ENCODE measurements at places on chromosomes 6 and 20.
A peak's percentile ranks its signal among the peaks of the same experiment; 100 is the strongest.

- DNase-seq: no peak
- no peak overlapping the region for H3K27ac ChIP-seq
- peaks cover 26% of the 10 kb centered on the region for H3K4me1 ChIP-seq
- H3K36me3 ChIP-seq: no peaks in the 10 kb centered on the region
- H3K4me3 ChIP-seq: no peak overlapping the region
- H3K27me3 ChIP-seq: no peaks in the 10 kb centered on the region
Observed at GRCh38 chr6:139536751-139537617, 162.5 kb upstream of the CITED2 start.

- peaks cover under 1% of the 10 kb centered on the region for H3K36me3 ChIP-seq
- H3K27me3 ChIP-seq: no peaks in the 10 kb centered on the region
- no peak for DNase-seq
- H3K4me1 ChIP-seq: peaks cover 40% of the 10 kb centered on the region
Observed at GRCh38 chr6:104958178-104959025, 1.5 kb downstream of the LIN28B start.

DNA sequence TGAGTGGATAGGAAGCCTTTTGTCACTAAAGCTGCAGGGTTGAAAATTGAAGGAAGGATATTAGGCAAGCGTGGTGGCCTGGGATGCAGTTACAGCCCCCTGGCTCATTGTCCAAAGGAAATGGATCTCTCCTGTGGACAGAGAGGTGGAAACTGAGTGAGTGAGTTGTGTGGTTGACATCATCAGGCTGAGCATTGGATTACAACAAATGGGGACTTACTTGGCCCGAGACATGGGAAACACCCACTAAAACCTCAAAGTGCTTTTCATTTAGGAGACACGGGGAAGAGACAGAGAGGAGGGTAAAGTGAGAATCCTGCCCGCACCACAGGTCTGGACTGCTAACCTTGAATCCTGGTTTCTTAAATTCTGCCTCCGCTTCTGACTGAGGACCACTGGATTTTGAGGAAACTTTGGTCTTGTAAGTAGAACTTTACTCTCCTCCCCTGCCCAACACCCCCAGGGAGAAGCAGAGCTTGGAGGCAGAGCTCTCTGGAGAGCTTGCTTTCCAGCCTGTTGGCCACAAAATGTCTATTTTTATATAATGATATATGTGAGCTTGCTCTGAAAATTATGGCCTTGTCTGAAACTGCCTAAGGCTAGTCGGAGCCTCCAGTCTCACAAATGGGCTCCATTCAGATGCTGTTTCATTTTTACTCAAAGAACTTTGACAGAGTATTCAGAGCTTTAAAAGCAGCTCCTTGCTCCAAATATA lies at the start of gene PKIG:
TSS of gene PKIG (plus strand) at position 269 of the 715 bp plus-strand sequence. CDS start 31,978 bp downstream, outside the sequence.
- no peak within 1 kb of the TSS for H3K4me3 ChIP-seq
- no peaks in the 10 kb centered on the region for H3K36me3 ChIP-seq
- no peak for DNase-seq
- H3K4me1 ChIP-seq: peaks cover 41% of the 10 kb centered on the region

- no peak for DNase-seq
- H3K4me3 ChIP-seq: no peak overlapping the region
- peaks cover 5% of the 10 kb centered on the region for H3K4me1 ChIP-seq
- peaks cover 31% of the 10 kb centered on the region for H3K36me3 ChIP-seq
- peak overlapping the region; percentile 17 for H3K27ac ChIP-seq
- no peaks in the 10 kb centered on the region for H3K27me3 ChIP-seq
Observed at GRCh38 chr6:56581296-56581925, 61.3 kb downstream of the DST start.

GRCh38 chr6:102458990-102459389 lies 1065.5 kb downstream of the GRIK2 start:
- no peak for DNase-seq
- H3K27me3 ChIP-seq: no peaks in the 10 kb centered on the region
- no peak overlapping the region for H3K27ac ChIP-seq
- no peaks in the 10 kb centered on the region for H3K4me1 ChIP-seq

- H3K4me3 ChIP-seq: no peak overlapping the region
- peaks cover 10% of the 10 kb centered on the region for H3K27me3 ChIP-seq
- H3K36me3 ChIP-seq: no peaks in the 10 kb centered on the region
- H3K4me1 ChIP-seq: no peaks in the 10 kb centered on the region
- no peak for DNase-seq
- H3K27ac ChIP-seq: no peak overlapping the region
Observed at GRCh38 chr20:55052459-55052858, 577.1 kb downstream of the DOK5 start.

GRCh38 chr20:63124782-63125580 lies 91.0 kb downstream of the YTHDF1 start:
- H3K27me3 ChIP-seq: peaks cover 11% of the 10 kb centered on the region
- DNase-seq: no peak
- H3K27ac ChIP-seq: no peak overlapping the region
- H3K4me1 ChIP-seq: peaks cover 15% of the 10 kb centered on the region
- H3K4me3 ChIP-seq: no peak overlapping the region
- H3K36me3 ChIP-seq: no peaks in the 10 kb centered on the region

- peaks cover 29% of the 10 kb centered on the region for H3K4me1 ChIP-seq
- H3K36me3 ChIP-seq: peaks cover 5% of the 10 kb centered on the region
- H3K4me3 ChIP-seq: no peak overlapping the region
Observed at GRCh38 chr20:22986601-22987000, 48.5 kb upstream of the SSTR4 start.

DNA sequence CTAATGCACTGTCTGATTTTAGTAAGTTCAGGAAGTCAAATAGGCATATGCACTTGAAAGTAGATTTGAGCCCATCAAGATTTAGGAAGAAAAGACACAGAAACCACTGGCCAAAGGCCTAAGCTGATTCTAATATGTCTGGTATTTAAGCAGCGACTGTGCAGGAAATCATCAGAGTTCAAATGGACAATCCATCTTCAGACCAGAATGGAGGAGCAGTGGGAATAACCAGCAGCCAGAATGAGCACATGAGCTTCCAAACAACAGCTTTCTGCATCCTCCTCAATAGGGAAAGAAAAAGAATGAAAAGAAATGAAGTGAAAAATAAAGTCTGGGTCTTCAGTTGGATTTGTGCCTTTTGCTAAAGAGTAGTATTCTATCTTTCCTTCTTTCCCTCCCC lies 50.6 kb downstream of the SOD2 start:
- H3K4me1 ChIP-seq: peaks cover 7% of the 10 kb centered on the region
- H3K27me3 ChIP-seq: no peaks in the 10 kb centered on the region
- DNase-seq: no peak
- H3K36me3 ChIP-seq: peaks cover 13% of the 10 kb centered on the region
- H3K4me3 ChIP-seq: no peak overlapping the region

DNA sequence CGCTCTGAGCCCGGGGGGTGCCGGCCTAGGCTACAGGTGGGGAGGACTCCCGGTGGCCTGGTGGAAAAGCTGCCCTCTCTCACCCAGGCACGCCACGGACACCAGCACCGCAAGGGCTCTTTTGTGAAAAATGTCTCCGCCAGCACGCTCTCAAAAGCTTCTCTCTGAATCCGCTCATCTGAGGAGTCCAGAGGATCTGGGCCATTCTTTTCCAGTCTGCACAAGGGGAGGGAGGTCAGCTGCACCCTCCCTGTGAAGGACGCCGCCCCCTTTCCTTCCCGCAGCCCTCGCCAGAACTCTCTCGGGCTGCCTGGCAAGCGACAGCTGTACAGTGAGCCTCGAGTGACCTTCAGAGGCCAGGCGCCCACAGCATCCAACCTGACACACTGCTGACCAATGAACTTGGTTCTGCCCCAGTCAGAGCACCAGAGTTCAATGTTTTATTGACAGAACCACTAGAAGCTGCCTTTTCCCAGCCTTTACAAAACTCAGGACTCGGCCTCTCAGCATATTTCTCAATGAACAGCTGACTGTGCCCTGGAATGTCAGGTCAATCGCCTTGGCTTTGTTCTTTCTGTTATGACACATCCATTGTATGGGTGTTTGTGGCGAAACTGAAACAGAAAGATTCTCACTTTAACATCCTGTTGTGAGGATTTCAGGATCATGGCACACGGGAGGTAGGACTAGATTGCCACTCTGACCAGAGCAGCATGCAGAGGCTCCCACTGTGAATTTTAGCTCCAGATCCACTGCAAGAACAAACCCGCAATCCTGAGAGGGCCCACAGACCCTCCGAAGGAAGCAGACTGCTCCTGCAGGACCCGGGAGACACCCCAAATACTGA lies 26.7 kb downstream of the SERPINB9 start:
- peak overlapping the region; percentile 2 for H3K27ac ChIP-seq
- peaks cover 43% of the 10 kb centered on the region for H3K27me3 ChIP-seq
- DNase-seq: peak; percentile 12
- H3K4me1 ChIP-seq: peaks cover 21% of the 10 kb centered on the region
- peak overlapping the region; percentile 91 for H3K4me3 ChIP-seq

DNA sequence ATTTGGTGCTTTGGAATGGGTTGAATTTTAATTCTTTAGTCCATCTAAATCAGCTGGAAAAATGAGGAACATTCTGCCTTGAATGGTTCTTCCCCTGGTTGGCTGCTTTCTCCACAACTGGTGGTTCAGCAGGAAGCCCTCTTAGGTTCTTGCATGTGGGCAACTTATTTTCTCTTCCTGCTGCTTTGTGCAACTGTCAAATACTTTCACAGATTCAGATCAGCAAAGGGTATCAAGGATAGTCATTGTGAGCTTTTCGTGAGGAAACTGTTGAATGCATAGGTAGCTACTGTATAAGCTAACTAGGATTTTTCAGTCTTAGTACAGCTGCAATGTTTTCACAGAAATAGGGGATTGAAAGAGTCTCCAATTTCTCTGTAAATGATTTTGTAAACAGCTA lies 72.9 kb upstream of the MRAP2 start:
- H3K4me1 ChIP-seq: no peaks in the 10 kb centered on the region
- DNase-seq: no peak
- H3K27me3 ChIP-seq: no peaks in the 10 kb centered on the region
- H3K4me3 ChIP-seq: no peak overlapping the region
- H3K27ac ChIP-seq: no peak overlapping the region
- H3K36me3 ChIP-seq: peaks cover 29% of the 10 kb centered on the region

DNA sequence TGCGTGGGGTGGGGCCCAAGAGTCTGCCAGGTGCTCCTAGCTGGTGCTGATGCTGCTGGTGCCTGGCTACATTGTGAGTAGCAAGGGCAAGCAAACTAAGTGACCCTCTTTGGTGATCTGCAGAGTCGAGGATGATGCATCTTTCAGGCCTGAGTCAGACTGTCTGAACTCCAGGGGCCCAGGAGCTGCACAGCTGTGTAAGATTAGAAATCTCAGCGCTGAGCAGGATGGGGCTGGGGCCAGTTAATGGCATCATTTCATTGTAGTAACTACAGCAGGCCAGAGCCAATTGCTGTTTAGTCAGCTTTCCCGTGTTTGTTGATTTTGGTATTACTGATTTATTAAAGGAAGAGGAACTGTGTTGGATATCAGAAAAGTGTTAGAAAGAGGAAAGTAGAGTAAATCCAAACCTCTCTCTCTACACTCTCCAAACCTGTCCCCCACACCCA lies 365.2 kb downstream of the PAX1 start:
- no peaks in the 10 kb centered on the region for H3K27me3 ChIP-seq
- H3K36me3 ChIP-seq: no peaks in the 10 kb centered on the region
- H3K4me1 ChIP-seq: no peaks in the 10 kb centered on the region
- DNase-seq: no peak
- no peak overlapping the region for H3K4me3 ChIP-seq

GRCh38 chr6:85464260-85464644 lies 14.4 kb downstream of the NT5E start:
- peaks cover 3% of the 10 kb centered on the region for H3K27me3 ChIP-seq
- peaks cover 7% of the 10 kb centered on the region for H3K4me1 ChIP-seq
- DNase-seq: no peak
- H3K4me3 ChIP-seq: no peak overlapping the region
- no peaks in the 10 kb centered on the region for H3K36me3 ChIP-seq

All from neural crest cell (in vitro differentiated cells).